ENCODE measurements at places on chromosomes 12 and 14.
A peak's percentile ranks its signal among the peaks of the same experiment; 100 is the strongest.

DNA sequence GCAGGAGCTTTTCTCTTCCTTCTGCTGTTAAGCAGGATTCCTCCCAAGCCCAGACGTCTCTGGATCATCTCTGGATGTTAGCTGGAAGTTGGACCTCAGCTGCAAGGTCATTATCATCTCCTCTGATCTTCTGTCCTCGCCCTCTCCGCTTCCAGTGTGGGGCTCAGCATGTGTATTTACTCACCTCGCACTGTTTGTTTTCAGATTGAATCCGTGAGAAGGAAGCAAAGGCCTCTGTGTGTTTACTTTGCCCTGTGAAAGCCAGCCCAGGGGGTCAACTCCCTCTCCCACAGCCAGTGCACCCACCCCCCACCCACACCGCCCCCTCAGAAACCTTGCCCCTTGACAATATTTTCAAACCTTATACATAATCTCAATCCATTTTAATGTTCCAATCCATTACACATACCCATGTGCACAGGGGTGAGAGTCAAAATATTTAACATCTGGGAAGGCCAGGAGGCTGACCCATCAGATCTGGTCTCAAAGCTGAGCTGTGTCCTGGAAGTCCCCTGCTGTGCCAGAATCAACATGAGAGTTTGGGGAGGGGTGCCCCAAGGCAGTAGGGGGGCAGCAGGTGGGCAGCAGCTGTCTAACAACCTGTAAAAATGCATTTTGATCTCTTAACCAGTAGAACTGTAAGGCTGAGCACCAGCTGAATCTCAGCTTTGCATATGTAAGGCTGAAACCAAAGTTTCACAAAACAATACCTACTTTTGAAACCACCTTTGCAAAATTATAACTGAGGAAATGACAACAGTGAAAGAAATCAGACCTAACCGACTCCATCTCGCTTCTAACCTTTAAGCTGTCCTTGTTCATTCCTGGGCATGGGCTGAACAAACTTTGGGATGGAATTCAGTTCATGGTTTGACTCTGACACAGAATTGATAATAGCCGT is 157.9 kb downstream of the ZNF664 start:
- DNase-seq = no peak

DNA sequence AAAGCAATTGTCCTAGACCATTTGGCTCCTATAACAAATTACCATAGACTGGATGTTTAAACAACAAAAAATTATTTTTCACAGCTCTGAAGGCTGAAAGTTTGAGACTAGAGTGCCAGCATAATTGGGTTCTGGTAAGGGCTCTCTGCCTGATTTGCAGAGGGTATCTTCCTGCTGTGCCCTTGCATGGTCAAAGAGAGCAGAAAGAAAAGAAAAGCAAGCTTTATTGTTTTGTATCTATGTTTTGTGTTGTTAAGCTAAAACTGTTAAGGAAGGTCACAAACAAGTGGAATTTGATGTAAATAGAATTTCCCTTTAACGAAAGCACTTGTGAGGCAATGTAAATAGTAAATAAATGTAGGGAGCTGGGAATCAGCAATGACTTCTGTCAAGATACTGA is 1031.0 kb upstream of the ATXN7L3B start:
- no peak for DNase-seq

GRCh38 chr12:38930990-38931389 is 25.6 kb upstream of the CPNE8 start:
- no peak for DNase-seq

DNA sequence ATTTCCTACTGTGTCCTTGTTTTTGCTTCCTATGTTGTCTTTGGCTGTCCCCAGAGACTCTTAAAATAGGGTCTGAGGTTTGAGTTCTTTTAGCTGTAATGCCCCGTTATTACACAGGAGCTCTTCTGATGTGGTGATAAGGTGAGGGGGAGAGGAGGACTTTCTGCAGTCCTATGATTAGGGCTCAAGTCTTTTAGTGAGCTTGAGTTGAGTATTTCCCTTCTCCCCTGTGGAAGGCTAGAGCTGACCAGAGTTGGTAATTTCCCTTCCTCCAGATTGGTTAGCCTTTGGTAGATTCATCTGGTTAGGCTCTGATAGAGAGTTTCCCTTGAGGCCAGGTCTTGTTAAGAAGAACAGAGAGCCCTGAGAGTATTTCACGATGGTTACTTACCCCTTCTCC is 4.3 kb upstream of the HIF1A start:
- DNase-seq = no peak

- no peak for DNase-seq
Observed at GRCh38 chr14:21454843-21455544, 929 bp downstream of the CHD8 start.

DNA sequence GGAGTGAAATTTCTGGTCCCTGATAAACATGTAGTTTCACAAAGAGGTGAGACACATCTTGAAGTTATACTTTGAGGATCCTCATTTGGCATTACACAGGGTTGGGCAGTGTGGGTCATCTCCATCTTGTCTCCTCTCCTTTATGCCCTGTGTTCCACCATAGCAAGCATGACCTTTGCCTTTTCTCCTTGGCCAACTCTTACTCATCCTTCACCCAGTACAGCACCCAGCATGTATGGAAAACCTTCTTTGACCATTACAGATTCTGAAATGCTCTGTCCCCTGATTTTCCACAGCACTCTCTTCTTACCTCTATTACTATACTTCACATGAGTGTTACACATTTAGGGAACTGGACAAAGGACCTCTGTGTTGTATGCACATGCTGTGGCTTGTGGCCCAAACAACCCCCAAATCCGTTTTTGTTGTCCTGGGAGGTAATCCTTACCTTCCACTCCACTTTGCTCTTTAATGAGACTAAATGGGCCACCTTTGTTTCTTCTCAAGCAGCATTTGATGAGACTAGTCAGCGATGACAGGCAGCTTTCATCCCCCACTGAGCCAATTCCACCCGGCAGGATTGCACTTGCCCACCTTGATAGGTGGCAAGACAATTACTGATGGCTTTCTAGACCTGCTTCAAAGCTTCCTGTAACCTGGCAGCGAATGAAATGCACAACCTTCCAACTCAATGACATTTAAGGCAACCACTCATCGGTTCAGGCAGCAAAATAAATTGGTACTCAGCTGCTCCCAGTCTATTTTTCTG is 163.5 kb downstream of the MON2 start:
- no peak for DNase-seq

DNA sequence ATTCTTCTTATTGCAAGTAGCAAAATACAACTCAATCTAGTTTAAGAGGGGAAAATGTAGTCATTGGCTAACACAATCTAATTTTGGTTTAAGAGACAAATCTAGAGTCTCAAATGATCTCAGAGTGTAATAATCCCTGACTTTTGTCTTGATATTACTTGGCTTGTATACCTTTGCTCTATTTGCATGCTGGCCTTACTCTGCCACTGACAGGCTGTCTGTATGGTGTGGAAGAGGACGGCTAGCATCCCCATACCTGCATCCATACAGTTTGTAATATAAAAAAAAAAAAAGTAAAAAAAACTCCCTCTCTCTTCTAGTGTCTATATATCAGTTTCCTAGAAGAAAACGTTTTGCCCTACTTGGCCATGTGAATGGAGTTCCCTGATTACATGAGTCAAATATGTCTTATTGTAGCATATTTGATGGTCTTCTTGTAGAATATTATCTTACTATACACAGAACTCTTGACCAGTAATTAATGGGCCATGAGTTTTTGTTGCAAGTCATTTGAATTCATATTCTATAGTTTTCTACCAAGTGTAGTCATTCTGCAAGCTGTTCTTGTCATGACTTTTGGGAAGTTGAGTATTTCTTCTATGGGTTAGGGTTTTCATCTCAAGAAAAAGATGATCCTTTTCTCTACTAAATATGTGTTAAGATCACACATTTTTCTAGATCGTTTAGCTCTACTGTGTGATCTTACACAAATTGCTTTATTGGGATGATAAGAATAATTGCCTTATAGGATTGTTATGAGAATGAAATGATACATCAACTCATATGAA is 8.2 kb downstream of the HIF1A start:
- no peak for DNase-seq

DNA sequence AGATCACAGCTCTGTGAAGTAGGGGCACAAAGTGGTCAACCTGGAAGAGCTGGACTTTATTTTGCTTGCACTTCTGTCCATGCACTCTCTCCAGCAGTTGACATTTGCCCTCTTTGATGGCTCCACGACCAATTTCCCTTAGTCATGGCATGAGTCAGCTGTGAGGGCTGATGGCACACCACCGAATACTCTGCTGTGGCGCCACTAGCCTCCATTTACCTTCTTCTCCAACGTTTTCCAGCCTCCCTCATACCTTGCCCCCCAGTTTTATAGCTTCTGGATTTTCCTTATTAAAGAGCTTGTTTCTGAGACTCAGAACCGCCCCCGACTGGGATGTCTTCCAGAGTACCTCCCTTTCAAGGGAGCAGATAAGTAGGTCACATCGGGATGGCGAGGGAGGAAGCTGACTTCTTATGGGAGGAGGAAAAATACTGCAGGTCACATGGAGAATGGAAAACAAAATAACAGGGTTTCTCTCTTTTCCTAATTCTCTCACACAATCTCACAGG is 17.6 kb downstream of the NINJ2 start:
- no peak for DNase-seq

- DNase-seq = no peak
Observed at GRCh38 chr12:46357438-46358324, 14.9 kb downstream of the SLC38A2 start.

DNA sequence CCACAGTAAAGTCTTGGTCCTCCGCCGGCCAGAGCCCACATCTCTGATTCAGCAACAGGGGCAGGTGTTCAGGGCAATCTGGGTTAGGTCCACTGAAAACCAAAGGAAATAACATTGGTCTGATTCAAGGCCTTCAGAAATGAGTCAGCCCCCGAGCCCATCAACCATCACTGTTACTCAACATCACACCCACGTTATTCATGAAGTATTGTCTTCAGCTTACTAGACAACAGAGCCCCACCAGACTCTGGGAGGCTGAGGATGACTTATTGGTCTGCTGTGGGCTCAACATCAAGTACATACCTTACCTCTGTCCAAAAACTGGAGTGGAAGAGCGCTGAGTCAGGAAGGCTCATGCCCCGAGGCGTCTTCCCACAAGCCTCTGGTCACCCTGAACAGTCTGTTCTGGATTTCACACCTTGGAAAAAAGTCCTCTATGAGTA is 97.5 kb downstream of the ZFP36L1 start:
- peak; percentile 13 for DNase-seq
